NCI-H446 treated with DMSO at 0.1 percent for 48 hours (cell line): ENCODE measurements at places on chromosomes 5 and 9.

- no peak for DNase-seq
Measured at GRCh38 chr5:77531297-77531696, 39.2 kb upstream of the WDR41 start.

DNA sequence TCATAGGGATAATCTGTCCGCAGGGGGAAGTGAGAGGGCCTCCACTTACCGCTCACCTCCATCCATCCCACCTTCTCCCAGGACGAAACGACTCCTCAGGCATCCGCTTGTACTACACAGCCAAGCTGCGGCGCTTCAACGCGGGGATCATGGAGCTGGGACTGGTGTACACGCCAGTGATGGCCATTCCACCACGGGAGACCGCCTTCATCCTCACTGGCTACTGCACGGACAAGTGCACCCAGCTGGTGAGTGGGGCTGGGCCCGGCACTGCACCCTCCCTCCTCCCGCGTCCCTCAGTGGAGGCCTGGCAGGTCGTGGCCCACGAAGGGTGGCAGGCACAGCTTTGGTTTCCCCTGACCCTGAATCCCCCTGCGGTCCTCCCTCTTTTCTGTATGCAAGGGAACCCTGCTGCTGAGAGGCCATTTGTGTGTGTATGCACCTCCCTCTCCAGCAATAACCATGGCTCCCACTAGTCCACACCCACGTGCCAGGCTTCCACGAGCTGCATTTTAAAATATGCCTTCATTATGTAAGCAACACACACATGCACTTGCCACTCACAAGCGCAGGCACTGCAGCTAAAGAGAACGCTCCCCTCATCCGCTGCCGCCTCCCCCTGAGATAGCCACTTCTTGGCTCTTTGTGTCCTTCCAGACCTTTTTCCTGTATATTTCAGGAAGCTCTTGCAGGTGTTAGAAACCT, 11.8 kb downstream of the DBH start:
- no peak for DNase-seq

DNA sequence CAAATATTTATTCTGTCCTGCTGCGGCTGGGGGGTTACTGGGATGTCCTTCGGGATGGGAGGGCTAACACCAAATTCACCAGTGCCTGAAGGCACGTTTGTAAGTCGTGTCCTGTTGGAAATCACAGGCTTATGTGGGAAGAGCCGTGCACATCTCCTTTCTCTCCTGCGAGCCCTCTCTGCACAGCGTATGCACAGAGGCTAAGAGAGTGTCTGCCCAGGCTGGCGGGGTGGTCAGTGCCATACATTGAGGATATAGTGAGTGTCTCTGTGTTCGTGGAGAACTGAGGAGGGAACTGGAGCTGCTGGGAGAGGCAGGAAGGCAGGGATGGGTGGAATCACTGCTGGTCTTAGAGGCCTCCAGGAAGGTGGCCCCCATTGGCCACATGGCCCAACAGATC, 110.1 kb downstream of the WNK2 start:
- DNase-seq, result no peak

DNA sequence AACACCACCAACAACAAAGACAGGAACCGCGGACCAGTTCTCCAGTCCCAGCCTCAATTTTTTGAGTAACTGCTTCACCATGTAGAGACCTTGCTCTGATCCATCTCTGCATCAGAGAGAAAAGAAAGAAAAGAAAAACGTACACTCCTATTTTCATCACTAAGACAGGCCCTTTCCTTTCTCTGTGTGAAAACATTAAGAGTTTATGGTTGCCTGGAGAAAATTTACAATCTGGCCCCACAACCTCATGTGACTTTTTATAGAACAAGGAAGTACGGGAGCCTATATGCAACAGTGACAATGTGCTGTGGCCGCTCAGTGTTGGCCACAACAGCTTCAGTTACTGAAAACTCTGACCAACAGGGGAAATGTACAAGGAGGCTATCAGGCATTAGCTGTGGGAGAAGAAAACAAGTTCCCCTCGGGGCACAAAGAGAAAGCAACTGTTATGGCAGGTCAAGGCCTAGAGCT, 272.9 kb upstream of the PTGER4 start:
- no peak for DNase-seq
